ENCODE measurements at places on chromosomes 5 and 9. TPM values are rescaled to one million over a fixed set of nuclear protein-coding genes. Genes with fewer than 3 reads are reported as not detected.

DNA sequence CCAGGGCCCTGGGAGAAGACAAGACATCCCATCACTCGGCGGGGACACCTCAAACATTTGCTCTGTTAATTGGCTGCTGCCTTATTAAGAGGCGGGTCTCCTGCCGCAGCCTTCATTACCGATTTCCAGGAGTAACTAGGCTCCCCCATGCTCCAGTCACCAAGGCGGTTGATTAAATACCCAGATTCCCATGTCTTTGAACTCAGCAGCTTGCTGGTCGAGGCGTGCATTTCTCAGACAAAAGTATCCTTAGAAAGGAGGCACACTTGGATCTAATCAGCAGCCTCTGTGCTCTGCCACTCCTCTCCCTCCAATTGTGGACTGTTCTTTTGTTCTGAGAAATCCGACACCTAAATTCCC is 228.8 kb downstream of the FSTL4 start:
- no peak overlapping the region for H3K27ac ChIP-seq
- no peak overlapping the region for H3K4me3 ChIP-seq
- no peaks in the 10 kb centered on the region for H3K36me3 ChIP-seq
- H3K4me1 ChIP-seq = no peaks in the 10 kb centered on the region

GRCh38 chr9:35563791-35564197 is 41.3 kb upstream of the TESK1 start:
- no peak overlapping the region for H3K4me3 ChIP-seq
- H3K27ac ChIP-seq = no peak overlapping the region
- no peaks in the 10 kb centered on the region for H3K27me3 ChIP-seq
- DNase-seq = no peak
- H3K36me3 ChIP-seq = no peaks in the 10 kb centered on the region

DNA sequence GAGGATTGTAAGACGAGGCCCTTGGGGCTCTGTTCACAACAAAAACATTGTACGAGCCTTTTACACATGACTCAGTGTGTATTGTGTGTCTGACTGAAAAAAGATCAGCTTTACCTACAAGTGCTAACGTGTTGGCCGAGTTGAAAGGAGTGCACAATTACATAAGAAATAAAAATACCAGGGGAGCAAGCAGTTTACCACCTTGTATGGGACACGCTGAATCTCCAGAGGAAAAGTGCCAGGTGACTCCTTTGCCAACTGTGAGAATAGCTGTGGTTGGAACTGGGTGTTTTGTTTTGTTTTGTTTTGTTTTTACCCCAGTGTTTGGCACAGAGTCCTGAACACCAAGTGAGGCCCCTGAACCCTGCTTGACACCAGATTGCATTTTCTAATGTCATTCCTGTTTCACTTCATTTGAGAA is 32.8 kb upstream of the ZSWIM6 start:
- no peaks in the 10 kb centered on the region for H3K36me3 ChIP-seq
- DNase-seq = no peak
- H3K27ac ChIP-seq = no peak overlapping the region
- H3K27me3 ChIP-seq = peaks cover 4% of the 10 kb centered on the region
- H3K4me1 ChIP-seq = peaks cover 10% of the 10 kb centered on the region

GRCh38 chr9:99762470-99762869 is 59.2 kb upstream of the NR4A3 start:
- H3K4me3 ChIP-seq = no peak overlapping the region
- H3K27me3 ChIP-seq = no peaks in the 10 kb centered on the region
- H3K4me1 ChIP-seq = peaks cover 2% of the 10 kb centered on the region
- no peaks in the 10 kb centered on the region for H3K36me3 ChIP-seq

DNA sequence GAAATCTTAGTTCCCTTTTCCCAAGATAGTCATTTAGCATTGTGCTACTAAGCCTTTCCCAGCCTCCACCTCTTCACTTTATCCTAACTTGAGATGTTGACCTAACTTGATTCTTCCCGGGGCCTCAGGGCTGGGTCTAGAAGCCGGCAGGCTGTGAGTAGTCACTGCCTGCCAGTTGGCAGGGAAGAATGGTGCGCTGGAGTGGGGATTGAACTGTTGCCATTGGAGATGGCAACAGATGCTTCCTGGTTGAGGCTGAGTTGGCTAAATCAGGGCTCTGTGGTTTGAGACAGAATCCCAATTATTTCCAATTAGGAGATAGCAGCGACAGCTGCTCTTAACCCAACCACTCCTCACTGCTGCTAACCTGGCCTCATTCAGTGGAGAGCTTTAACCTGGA is 343.1 kb downstream of the BRINP1 start:
- H3K36me3 ChIP-seq = no peaks in the 10 kb centered on the region
- H3K27me3 ChIP-seq = no peaks in the 10 kb centered on the region
- H3K4me1 ChIP-seq = no peaks in the 10 kb centered on the region
- no peak overlapping the region for H3K4me3 ChIP-seq
- DNase-seq = no peak

PRR16 gene
- not detected for total RNA-seq

DNA sequence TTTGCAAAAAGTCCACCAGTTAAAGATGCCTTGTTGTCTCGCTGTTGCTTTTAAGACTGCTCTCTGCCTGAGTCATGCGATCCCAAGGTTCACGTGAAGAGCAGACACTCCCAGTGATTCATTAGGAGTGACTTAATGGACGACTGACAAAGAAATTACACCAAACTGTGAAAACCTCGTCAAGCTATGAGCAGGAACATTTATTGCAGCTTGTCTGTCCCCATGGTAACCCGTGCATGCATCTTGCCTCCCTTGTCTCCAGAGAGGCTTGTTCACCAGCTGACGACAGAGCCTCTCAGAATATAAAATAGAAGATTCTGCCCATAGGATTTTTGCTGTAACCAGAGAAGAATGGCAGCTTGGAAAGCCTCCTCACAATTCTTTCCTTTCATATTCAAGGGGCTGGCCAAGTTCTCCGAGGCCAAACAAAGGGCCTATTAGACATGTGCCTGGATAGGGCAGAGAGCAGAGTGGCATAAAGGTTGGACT is 352.7 kb downstream of the SPOCK1 start:
- DNase-seq = no peak
- no peak overlapping the region for H3K4me3 ChIP-seq
- H3K4me1 ChIP-seq = no peaks in the 10 kb centered on the region
- H3K27ac ChIP-seq = no peak overlapping the region

SLC34A3 gene
- total RNA-seq = not detected

Data from activated CD8-positive, alpha-beta T cell treated with anti-CD3 and anti-CD28 coated beads, Interleukin-2, amount 10 ng/mL, durations not matched to agents 7 days and 5 days (primary cell).